EH (cell line): ENCODE measurements at places on chromosomes 6 and 20.

GRCh38 chr6:125858427-125859320, 67.9 kb downstream of the NCOA7 start:
- DNase-seq: peak; percentile 77

GRCh38 chr20:22386306-22386623, 198.1 kb downstream of the FOXA2 start:
- no peak for DNase-seq

DNA sequence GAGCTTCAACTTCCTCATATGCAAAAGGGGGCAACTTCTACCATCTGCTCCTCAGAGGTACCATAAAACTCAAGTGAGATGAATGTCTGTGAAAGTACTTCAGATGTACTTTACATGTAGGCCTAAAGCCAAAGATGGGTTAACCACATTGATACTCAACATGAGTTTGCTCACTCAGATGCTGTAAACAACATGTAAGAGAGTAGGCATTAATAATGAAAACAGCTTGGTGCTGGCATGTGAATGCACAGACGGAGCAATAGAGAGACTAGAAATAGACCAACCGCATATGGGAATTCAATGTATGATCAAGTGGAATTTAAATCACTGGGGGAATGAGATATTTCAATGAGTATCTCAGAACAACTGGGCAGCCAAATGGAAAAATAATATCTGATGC, 143.8 kb upstream of the CDYL start:
- no peak for DNase-seq

- DNase-seq: no peak
These were observed 2.6 kb downstream of the EPHA7 start for GRCh38 chr6:93416571-93417420.

GRCh38 chr20:2221921-2222320, 73.9 kb upstream of the TGM3 start:
- DNase-seq: no peak

- peak; percentile 44 for DNase-seq
These were observed 28.8 kb upstream of the CCND3 start for GRCh38 chr6:41970436-41970846.

GRCh38 chr6:11424395-11425034, 113.0 kb upstream of the TMEM170B start:
- peak; percentile 29 for DNase-seq
